Fibroblast of gingiva (primary cell): ENCODE measurements at places on chromosomes 4 and X.
A peak's percentile ranks its signal among the peaks of the same experiment; 100 is the strongest.

- peak; percentile 77 for DNase-seq
Measured at GRCh38 chrX:68433155-68433980, at the start of gene OPHN1. OPHN1 (minus strand) TSS chrX:68433495; CDS start chrX:68433020, 475 bp downstream.

DNA sequence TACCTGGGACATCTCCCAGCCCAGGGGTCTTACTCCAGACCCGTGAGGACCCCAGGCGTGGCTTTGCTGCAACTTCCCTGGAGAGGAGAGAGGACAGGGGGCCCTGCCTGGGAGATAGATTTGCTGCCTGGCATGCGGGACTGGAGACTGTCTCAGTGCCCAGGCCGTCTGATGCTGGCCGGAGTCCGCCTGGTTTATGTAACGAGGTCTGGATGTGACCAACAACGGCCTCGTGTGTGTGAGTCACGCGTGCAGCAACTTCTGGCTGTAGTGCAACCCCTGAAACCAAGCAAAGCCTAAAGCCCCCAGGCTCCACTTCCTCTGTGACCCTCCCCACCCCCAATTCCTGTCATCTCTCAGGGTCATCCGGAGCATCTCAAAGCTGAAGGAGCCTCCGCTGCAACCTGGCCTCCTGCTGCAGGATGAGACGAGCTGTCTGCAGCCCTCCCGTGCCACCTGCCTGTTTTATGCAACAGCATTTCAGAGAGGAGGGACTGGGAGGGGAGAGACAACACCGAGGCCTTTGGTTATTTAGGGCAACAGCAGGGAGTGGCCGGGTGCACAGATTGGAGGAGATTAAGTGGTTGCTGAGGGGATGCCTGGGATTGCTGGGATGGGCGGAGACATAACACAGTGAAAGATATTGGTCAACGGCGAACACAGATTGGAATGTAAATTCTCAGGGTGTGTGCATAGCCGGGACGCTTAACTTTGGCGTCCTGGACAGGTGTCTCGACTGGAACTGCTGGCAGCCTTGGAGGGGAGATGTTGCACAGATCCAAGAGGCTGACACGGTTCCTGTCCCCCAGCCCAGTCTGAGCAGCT lies 16.0 kb downstream of the XG start:
- DNase-seq: peak; percentile 60

- DNase-seq: peak; percentile 28
Measured at GRCh38 chr4:53101191-53101581, 239.1 kb downstream of the RASL11B start.

DNA sequence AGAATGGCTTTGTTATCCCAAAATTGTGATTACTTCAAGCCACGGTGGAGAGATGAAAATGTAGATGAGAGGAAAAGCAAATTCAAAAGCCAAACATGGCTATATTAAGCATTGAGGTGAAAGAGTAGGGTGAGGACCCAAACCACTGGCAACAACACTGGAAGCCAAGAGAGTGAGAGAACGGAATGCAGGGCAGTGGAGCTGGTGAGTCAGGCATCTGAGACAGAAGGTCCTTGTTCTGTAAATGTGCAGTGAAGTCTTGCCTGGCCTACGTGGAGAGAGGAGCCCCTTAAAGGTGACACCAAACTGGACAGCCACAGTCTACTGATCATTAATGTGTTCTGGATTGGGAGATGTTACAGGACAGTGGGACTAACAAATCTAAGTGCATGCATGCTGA lies 22.8 kb upstream of the SEC24B start:
- no peak for DNase-seq

DNA sequence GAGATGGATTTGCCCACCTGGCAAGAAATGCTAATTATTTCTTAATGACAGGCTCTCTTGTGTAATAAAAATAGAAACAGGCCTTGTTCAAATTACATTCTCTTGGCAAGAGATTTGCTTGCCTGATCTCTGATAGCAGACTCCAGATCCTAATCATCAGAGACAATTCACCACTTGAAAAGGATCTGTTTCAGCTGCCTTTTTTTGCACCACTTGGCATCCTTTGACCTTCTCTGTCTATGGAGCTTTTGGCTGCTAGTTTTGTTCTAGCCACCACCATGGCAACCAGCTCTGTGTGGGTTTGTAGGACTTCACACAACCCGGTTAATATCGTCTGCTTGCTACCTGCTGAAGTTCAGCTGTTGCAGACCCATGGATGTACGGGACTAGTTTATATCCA lies 241.1 kb upstream of the TLL1 start:
- DNase-seq: no peak

- no peak for DNase-seq
Measured at GRCh38 chr4:22235698-22236097, 280.2 kb downstream of the ADGRA3 start.

DNA sequence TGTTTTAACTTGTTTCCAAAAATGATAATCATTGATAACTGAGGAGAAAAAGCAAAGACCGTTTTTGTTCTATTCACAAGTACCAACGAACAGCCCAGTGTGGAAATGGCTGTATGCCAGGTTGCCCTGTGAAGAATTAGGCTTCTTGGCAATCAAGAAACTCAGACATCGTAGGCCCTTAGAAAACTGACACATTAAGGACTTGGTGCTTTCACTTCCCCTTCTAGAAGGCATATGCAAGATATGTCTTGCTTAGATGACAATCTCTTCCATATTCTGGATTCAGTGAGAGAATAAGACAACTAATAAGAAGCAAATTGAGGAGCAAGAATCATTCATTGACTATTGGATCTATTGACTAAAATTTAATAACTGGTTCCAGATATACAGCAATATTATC lies 56.6 kb downstream of the ANAPC10 start:
- DNase-seq: no peak

DNA sequence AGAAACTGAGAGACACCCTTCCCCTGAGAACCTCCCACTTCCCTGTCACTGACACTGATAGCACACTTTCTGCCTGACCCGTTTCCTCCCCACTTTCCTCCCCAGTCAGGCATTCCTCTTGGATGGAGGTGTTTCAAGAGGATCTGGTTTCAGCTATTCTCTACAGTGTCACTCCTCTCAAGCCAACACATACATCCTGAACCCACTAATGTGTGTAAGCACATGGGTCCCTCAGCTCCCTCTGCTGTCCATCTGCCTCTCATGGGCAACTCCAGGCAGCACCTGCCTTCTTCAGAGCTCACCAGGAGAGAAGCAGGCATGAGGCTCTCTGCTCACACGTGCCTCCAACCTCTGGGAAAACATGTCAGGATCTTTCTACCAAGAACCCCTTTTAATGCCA lies 207.6 kb downstream of the NAF1 start:
- no peak for DNase-seq

GRCh38 chr4:153001626-153002025 lies 65.5 kb downstream of the FHDC1 start:
- no peak for DNase-seq

DNA sequence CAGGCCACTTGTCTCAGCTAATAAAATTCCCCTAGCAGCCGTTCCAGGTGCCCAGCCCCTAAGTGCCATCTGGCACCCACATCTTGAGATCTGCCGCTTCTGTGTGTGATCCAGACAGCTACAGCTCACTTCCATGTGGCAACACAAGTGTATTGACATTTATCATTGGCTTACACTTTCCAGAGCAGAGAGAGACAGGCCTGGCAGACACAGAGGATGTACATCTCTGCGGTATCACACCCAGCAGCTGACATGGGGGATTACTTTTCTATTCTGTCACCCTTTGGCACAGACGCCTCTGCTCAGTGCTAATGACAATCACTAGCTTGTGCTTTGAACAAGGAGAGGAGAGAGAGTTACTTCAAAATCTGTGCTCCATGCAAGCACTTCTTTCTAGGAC lies 195.9 kb downstream of the KDR start:
- no peak for DNase-seq

DNA sequence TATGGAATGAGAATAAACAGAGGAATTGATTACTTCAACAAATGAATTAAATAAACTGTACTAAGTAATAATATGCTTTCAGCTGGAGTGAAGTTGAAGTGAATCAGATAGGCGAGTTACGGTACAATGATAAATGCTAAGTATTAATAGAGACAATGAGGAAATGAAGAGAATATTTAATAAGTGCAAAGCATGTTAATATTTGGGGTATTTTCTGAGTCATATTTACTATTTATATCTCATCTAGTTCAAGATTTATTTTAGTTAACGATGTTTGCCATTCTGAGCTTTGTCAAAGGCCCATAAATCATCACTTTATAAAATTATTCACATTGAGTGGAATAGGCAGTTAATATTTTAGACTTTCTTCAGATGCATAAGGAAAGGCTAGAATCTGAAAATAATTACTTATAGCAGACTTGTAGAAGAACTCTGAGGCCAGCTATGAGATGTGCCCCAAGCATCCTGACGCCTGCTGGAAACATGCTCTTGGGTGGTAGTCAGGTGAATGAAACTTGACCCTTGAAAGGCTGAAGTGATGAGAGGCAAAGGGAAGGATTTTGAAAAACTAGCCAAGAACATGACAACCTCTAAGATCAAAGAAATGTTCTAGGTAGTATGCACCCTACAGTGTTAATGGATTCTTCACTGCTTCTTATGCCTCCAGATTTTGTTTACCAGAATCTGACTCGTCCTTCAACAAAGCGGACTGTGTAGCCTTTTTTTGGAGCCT lies 133.8 kb upstream of the STIM2 start:
- no peak for DNase-seq

DNA sequence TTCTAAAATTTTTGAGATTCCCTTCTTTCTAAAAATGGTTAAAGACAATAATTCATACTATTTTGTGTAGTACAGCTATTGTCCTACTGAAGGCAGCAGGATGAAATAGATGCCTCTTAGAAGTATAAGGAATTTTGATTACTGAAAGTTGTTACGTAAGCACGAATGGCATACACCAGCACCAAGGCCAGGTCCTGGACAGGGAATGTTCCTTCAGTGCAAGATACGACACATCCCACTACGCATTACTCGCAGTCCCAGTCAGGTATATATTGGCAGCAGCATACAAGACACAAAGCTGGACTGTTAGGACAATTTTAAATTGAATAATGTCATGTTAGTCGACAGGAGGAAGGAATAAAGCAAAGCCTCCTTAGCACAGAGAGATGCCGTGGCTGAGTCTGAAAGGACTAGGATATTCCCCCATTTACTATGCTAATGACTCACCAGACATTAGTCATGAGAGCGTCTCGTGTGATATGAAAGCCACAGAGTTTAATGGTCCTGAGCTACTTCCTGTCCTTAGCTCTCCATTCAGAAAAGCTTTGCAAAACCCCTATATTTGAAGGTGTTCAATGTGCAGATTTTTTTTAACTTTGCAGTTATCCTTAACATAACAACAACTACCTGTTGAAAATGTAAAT lies 504.3 kb downstream of the FAM133A start:
- DNase-seq: no peak

GRCh38 chrX:50167366-50167765 lies 33.4 kb downstream of the AKAP4 start:
- no peak for DNase-seq

DNA sequence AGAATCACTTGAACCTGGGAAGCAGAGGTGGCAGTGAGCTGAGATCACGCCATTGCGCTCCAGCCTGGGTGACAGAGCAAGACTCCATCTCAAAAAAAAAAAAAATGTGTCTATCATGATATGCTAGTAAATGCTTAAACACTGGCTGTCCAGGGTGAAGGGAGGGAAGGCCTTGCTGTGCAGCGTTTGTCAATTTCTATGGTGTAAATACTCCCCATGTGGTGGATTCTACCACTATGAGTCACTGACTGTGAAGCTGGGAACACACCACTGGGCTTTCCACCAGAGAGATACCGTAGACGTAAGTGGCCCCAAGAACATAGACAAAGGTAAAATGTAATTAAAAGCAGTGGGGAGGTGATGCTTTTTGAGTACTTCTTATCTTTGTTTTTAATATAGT lies 51.3 kb upstream of the LEF1 start:
- DNase-seq: no peak
